ENCODE measurements at places on chromosomes 5 and 9. TPM values are rescaled to one million over a fixed set of nuclear protein-coding genes. Genes with fewer than 3 reads are reported as not detected.
A peak's percentile ranks its signal among the peaks of the same experiment; 100 is the strongest.

DNA sequence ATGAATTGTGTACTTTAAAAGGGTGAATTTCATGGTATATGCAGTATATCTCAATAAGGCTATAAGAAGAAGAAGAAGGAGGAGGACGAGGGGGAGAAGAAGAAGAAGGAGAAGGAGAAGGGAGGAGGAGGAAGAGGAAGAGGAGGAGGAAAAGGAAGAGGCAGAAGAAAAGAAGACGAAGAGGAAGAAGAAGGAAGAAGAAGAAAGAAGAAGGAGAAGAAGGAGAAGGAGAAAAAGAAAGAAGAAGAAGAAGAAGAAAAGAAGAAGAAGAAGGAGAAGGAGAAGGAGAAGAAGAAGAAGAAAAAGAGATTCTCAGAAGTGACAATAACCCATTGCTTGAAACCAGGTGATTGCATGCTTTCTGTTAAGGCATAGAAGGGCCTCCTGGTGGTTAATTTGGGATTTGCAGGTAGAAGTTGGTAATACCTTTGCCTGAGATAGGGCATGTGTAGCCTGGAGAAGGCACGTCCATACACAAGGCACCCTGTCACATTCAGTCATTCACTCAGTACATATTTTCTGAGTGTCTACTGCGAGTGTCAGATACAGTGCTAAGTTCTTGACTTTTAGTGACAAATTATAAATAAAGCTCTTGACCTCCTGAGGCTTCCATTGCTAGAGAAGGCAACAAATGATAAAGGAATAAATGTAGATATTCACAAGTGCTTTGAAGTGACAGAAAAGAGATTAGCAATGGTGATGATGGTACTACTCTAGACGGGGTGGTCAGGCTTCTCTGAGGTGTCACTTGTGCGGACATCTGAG lies 231.3 kb downstream of the NPR3 start:
- H3K36me3 ChIP-seq: no peaks in the 10 kb centered on the region
- H3K27me3 ChIP-seq: no peaks in the 10 kb centered on the region
- H3K4me3 ChIP-seq: no peak overlapping the region
- H3K27ac ChIP-seq: no peak overlapping the region
- no peak for DNase-seq

DNA sequence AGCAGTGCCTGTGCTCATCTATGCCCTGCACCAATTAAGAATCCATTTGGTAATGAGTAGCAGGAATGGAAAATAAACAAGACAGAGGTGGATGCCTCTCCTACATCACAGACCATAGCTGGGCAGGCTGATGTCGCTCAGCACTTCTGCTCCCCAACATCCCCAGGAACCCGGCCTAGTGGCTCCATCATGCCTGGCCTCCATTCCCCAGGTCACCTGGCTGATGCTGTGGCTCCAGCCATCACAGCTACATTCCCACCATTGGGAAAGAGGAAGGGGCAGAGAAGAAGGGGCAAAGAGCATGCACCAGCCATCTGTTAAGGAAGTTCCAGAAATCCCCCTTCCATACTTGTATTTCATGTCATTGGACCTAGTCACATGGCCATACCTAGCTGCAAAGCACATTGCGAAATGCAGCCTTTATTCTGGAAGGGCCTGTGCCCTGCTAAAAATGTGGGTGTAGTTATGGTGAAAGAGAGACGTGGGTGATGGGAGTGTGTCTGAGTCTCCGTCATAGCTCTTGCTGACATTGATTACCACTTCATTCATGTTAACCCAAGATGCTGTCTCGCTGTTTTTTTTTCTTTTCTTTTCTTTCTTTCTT lies 86.1 kb upstream of the ADAMTS2 start:
- no peaks in the 10 kb centered on the region for H3K4me1 ChIP-seq
- H3K4me3 ChIP-seq: no peak overlapping the region
- H3K27me3 ChIP-seq: no peaks in the 10 kb centered on the region

GRCh38 chr9:130150779-130151382 lies 21.3 kb upstream of the NCS1 start:
- H3K4me1 ChIP-seq: no peaks in the 10 kb centered on the region
- no peaks in the 10 kb centered on the region for H3K27me3 ChIP-seq
- H3K36me3 ChIP-seq: no peaks in the 10 kb centered on the region
- no peak overlapping the region for H3K27ac ChIP-seq

DNA sequence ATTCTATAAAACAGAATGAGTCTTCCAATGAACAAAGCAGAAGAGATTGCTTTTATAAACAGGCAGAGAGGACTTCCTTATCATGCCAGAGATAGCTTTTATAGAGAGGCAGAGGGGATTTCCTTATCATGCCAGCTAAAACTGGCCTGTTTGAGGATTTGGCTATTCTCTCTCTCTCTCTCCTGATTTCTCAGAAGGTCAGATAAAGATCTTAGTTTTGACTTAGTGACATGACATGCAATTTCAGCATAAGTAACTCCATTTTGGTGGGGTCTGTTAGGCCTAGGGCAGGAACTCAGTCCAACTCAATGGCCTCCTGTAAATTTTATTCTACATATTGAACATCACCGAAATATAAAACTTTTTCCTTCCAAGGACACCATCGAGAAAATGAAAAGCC lies 31.5 kb upstream of the DENND4C start:
- DNase-seq: no peak
- no peaks in the 10 kb centered on the region for H3K4me1 ChIP-seq
- H3K36me3 ChIP-seq: no peaks in the 10 kb centered on the region
- no peak overlapping the region for H3K4me3 ChIP-seq

DNA sequence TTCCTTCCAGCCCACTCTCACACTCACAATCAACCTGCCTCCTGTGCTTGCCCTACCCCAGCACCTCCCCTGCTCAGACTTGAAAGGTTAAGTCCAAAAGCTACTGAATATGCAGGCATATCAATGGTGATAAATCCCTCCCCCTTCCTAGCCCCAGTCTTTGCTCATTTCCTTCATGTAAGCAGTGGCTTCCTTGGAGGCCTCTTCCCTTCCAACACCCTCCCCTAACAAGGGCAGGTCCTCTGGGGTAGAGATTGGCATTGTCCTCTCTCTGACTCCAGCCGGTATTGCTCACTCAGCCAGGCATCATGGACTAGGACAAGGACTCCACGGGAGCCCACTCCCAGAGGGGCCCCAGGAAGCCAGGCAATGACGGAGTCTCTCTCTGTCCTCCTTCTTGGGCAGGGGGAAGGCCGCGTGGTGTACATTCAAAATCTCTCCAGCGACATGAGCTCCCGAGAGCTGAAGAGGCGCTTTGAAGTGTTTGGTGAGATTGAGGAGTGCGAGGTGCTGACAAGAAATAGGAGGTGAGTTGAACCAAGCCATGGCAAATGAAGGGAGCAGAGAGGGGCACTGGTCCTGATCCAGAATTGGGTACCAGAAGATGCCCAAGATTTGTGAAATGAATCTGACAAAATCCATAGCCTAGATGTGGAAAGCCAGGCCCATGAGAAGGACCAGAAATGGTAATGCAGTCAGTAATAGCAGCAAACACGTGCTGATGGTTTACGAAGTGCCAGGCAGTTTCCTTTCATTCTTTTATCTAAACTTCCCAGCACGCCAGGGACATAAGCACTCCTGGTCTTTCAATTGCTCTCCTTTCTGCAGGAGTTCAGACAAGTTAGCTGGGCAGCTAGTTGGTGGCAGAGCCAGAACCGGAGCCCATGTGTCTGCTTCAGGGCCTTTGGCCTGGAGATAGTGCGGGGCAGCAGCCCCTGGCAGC lies 102.5 kb downstream of the PDE6A start:
- H3K27ac ChIP-seq: no peak overlapping the region
- H3K4me1 ChIP-seq: no peaks in the 10 kb centered on the region
- no peaks in the 10 kb centered on the region for H3K36me3 ChIP-seq
- no peak overlapping the region for H3K4me3 ChIP-seq

Gene BHMT2
- total RNA-seq: 14.2 TPM

Gene SPATA6L
- 2.4 TPM for total RNA-seq

DNA sequence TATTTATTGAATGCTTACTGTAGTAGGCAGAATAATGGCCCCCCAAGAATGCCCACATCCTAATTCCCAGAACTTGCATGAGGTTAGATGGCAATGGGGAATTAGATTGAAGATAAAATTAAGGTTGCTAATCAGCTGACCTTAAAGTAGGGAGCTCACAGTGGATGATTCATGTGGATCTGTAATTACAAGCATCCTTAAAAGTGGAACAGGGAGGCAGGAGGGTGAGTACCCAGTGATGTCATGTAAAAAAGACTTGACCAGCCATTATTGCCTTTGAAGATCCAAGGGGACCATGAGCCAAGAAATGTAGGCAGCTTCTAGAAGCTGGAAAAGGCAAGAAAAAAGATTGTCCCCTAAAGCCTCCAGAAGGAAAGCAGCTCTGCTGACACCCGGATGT lies 71.4 kb downstream of the GABBR2 start:
- no peaks in the 10 kb centered on the region for H3K36me3 ChIP-seq
- DNase-seq: no peak
- H3K27ac ChIP-seq: no peak overlapping the region
- H3K27me3 ChIP-seq: no peaks in the 10 kb centered on the region
- H3K4me1 ChIP-seq: no peaks in the 10 kb centered on the region

GRCh38 chr5:170545811-170546210 lies 42.0 kb downstream of the KCNIP1 start:
- H3K27me3 ChIP-seq: no peaks in the 10 kb centered on the region
- no peak for DNase-seq
- H3K36me3 ChIP-seq: no peaks in the 10 kb centered on the region
- no peaks in the 10 kb centered on the region for H3K4me1 ChIP-seq

DNA sequence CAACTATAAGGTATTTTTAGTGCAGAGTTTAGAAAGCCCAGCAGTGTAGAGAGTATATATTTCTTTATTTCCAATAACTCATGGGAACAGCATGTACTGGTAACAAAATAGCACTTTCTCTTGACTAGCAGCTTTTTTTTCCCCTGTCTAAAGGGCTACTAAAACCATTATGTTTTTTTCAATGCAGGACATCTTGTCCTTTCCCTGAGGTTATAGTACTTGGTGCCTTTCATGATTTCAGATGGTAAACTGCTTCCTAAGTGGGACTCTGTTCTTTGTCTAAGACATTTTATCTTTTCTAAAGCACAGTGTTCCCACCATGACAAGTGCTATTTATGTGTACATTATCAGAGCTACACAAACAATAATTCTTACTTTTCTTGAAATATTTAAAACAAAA lies 122.3 kb downstream of the SLC24A2 start:
- H3K27ac ChIP-seq: no peak overlapping the region
- no peaks in the 10 kb centered on the region for H3K27me3 ChIP-seq
- H3K4me3 ChIP-seq: no peak overlapping the region
- H3K4me1 ChIP-seq: no peaks in the 10 kb centered on the region

- no peaks in the 10 kb centered on the region for H3K4me1 ChIP-seq
- DNase-seq: no peak
- no peaks in the 10 kb centered on the region for H3K27me3 ChIP-seq
- H3K36me3 ChIP-seq: no peaks in the 10 kb centered on the region
- no peak overlapping the region for H3K27ac ChIP-seq
- no peak overlapping the region for H3K4me3 ChIP-seq
Measured at GRCh38 chr5:121008041-121008440, 543.9 kb downstream of the PRR16 start.

Gene NTRK2
- total RNA-seq: 27.9 TPM

GRCh38 chr9:13395156-13395555 lies 115.7 kb upstream of the MPDZ start:
- no peak for DNase-seq
- H3K27me3 ChIP-seq: no peaks in the 10 kb centered on the region
- no peaks in the 10 kb centered on the region for H3K36me3 ChIP-seq
- H3K27ac ChIP-seq: no peak overlapping the region
- peaks cover 6% of the 10 kb centered on the region for H3K4me1 ChIP-seq

Gene ANKRD31
- not detected for total RNA-seq

Gene PLAC8L1
- not detected for total RNA-seq

Gene NR2F1-AS1
- total RNA-seq: 0.54 TPM

DNA sequence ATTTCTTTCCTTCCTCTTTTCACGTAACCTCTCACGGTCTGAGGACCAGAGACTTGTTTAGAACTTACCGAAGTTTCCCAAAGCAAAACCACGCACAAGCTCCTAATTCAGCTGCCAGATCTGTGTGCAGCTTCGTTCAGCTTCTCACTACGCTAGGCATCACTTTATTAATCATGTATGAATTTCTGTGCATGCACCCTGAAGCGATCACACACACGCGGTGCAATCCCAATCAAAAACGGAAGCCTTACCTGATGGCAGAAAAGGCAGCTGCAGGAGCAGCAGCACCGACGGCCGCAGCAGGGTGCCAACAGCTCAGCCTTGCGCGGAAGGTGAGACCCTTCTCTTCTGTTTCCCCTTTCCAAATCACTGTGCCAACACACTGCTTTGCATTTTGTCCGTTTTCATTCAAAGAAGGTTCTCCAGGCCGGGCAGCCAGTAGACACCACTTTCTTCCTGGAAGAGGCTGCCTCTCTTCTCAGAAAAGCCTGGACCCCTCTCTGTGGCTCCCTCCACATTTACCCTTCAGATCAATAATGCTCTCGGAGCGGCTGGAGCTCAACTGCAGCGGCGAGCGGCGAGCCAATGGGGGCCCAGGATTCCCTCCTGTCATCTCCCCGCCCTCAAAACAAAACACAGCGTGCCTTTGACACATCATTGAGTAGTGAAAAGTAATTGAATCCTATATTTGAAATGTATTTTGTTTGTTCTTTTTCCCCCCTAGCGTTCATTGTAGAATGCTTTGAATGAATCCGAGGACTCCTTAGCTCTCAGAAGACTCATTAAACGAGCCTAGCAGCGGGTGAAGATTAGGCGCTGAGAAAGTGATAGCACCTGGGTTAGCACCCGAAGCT lies at the start of gene CDH12:
TSS of gene CDH12 (minus strand) at position 538 of the 854 bp plus-strand sequence.
- no peak within 1 kb of the TSS for H3K27ac ChIP-seq
- no peaks in the 10 kb centered on the region for H3K27me3 ChIP-seq
- no peaks in the 10 kb centered on the region for H3K36me3 ChIP-seq
- no peaks in the 10 kb centered on the region for H3K4me1 ChIP-seq
- no peak for DNase-seq
- H3K4me3 ChIP-seq: peak within 1 kb of the TSS; percentile 38

GRCh38 chr5:134445856-134446818 lies 34.5 kb upstream of the CDKN2AIPNL start:
- peaks cover 6% of the 10 kb centered on the region for H3K4me1 ChIP-seq
- no peak for DNase-seq
- no peaks in the 10 kb centered on the region for H3K27me3 ChIP-seq
- peak overlapping the region; percentile 10 for H3K27ac ChIP-seq
- H3K4me3 ChIP-seq: no peak overlapping the region

DNA sequence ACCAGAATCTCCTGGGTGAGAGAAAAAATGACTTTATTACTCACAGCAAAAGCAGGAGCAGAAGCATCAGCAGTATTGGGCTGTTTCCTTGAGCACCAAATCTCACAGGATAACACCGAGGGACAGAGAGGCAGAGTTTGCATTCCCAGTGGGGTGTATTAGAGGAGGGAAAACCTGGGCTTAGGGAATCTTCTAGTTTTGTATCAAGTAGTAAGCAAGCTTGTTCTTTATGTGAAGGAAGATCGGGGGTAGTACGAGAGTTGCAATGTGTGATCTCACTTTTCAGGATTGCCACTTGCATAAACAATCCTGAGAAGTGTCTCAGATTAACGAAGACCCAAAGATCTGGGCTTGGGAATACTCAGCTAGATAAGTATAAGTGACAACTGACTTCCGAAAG lies 1163.0 kb downstream of the TAF11L14 start:
- H3K27me3 ChIP-seq: no peaks in the 10 kb centered on the region
- no peak overlapping the region for H3K27ac ChIP-seq

DNA sequence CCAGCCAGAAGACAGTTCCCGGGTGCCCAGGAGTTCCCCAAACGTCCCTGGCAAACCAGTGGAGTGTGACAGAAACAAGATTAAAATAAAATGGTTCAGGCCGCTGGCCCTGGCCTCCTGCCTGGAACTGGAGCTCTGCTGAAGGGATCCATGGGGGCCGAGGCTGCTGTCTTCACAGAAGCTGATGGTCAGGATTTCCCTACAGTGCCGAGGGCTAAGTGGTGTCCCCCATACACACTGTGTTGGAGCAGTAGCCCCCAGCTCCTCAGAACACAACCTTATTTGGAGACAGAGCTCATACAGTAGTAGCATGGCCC lies 55.9 kb downstream of the MRPL36 start:
- no peak overlapping the region for H3K27ac ChIP-seq
- DNase-seq: no peak
- H3K4me1 ChIP-seq: no peaks in the 10 kb centered on the region
- no peaks in the 10 kb centered on the region for H3K36me3 ChIP-seq
- H3K27me3 ChIP-seq: no peaks in the 10 kb centered on the region

All from thoracic aorta (tissue), 2 donors.